ENCODE measurements at places on chromosomes 2 and 18. TPM values are rescaled to one million over a fixed set of nuclear protein-coding genes. Genes with fewer than 3 reads are reported as not detected.

GRCh38 chr2:74894272-74894981 is 60.5 kb downstream of the HK2 start:
- H3K27me3 ChIP-seq = no peaks in the 10 kb centered on the region
- H3K4me1 ChIP-seq = no peaks in the 10 kb centered on the region
- no peak for DNase-seq
- peaks cover 81% of the 10 kb centered on the region for H3K36me3 ChIP-seq
- H3K27ac ChIP-seq = no peak overlapping the region
- no peak overlapping the region for H3K4me3 ChIP-seq

DNA sequence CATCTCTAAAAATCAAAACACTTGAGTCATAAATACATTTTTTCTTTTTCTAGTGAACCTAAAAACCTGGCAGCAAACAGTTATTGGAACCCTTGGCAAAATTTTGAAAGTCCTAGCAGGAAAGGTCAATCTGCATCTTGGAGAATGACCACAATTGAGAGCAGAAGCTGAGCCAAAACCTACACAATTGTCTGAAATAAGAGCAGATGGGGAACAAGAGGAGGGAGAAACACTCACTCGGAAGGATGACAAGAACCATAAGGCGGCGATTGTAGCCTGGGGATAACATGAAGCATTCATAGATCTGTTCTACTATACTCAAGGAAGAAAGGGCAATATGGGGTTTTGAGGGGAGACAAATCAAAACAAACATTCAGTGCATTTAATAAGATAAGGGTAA is 117.0 kb downstream of the CHN1 start:
- H3K27ac ChIP-seq = no peak overlapping the region
- no peak for DNase-seq
- H3K27me3 ChIP-seq = no peaks in the 10 kb centered on the region
- no peak overlapping the region for H3K4me3 ChIP-seq

LRRTM1 gene
- not detected for total RNA-seq

GRCh38 chr18:9211955-9212354 is 75.4 kb downstream of the ANKRD12 start:
- H3K4me1 ChIP-seq = peaks cover 18% of the 10 kb centered on the region
- H3K27me3 ChIP-seq = no peaks in the 10 kb centered on the region
- peaks cover 10% of the 10 kb centered on the region for H3K36me3 ChIP-seq
- no peak overlapping the region for H3K4me3 ChIP-seq

- H3K4me3 ChIP-seq = no peak overlapping the region
- DNase-seq = peak; percentile 34
- peak overlapping the region; percentile 69 for H3K27ac ChIP-seq
- H3K36me3 ChIP-seq = peaks cover 21% of the 10 kb centered on the region
Observed at GRCh38 chr2:178514664-178515063, 34.4 kb downstream of the PLEKHA3 start.

- no peak for DNase-seq
- no peaks in the 10 kb centered on the region for H3K4me1 ChIP-seq
- H3K4me3 ChIP-seq = no peak overlapping the region
- no peaks in the 10 kb centered on the region for H3K36me3 ChIP-seq
- H3K27ac ChIP-seq = no peak overlapping the region
- H3K27me3 ChIP-seq = no peaks in the 10 kb centered on the region
Observed at GRCh38 chr2:239466755-239467271, 66.0 kb upstream of the HDAC4 start.

All from activated naive CD8-positive, alpha-beta T cell treated with anti-CD3 and anti-CD28 coated beads for 36 hours (primary cell).